ENCODE measurements at places on chromosomes 2 and 18.
A peak's percentile ranks its signal among the peaks of the same experiment; 100 is the strongest.

- DNase-seq: no peak
Observed at GRCh38 chr2:102057502-102058292, 65.9 kb downstream of the IL1R2 start.

DNA sequence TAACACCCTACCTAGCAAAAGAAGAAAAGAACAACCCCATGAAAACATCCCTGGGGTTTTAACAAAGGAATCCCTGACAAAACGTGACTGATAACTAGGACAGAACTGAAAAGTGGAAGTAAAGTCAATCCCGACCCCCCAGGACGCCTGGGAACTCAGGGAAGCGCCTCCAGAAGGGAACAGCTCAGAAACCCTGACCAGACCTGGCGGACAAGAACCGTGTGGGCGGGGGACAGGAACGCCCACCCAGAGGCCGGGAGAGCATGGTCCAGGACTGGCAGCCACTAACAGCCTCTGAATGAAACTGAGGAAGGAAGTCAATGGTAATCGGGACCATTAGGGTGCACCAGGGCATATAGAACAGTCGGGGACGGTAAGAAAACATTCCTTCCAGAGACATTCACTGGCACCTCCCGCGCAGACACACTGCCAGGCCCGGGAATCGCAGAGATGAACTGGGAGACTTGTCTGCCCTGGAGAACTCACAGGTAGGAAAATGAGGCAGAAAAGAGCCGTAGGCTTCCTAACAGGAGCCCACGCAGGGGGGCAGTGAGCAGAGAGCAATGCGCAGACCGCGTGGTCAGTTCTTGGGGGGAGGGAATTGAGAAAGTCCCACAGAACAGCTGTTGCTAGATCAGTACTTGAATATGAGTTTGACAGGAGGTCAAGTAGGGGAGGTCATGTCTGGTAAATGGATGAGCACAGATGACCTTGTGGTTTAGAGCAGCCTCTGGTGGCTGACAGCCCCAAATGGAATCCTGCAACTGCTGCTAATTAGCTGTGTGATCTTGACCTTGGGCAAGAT lies 1.3 kb upstream of the TBC1D8 start:
- peak; percentile 61 for DNase-seq

DNA sequence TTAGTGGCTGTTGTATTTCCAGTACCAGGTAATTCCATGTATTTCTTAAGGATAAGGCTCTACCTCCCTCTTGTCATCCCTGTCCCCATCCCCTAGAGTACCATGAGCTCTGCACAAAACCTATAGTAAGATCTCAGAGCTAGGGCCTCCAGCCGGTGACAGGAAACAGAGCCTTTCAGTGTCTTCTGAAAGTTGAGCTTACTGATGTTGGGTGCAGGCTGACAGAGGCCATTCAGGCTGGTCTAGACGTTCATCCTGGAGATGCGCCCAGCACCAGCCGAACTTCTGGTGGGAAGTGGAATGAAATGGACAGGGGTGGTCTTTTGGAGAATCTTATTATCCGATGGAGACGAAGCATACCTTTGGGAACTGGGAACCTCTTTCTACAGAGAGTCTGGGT lies 16.7 kb upstream of the LYPD6B start:
- DNase-seq: no peak

- DNase-seq: no peak
Observed at GRCh38 chr2:74708296-74708695, 54.2 kb downstream of the SEMA4F start.

DNA sequence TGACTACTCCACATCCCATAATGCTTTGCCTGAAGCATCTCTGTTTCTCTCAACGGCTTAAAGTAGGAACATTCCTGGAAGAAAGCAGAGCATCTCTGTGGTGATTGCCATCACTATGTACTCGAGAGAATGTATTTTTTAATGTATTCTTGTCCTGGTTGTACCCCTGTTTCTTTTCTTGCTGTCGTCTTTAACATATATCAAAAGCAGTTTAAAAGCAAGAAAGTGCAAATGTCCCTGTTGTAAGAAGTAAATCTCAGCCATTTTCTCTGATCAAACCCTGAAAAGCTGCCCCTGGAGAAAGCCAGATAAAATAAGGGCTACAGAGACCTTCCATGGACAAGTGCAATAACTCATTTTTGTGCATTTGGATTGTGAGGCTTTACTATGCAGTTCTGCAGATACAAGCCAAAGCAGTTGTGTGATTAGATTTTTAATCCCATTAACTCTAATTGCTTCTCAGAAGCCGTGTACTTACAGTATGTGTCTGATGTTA lies 70.8 kb downstream of the XIRP2 start:
- no peak for DNase-seq

DNA sequence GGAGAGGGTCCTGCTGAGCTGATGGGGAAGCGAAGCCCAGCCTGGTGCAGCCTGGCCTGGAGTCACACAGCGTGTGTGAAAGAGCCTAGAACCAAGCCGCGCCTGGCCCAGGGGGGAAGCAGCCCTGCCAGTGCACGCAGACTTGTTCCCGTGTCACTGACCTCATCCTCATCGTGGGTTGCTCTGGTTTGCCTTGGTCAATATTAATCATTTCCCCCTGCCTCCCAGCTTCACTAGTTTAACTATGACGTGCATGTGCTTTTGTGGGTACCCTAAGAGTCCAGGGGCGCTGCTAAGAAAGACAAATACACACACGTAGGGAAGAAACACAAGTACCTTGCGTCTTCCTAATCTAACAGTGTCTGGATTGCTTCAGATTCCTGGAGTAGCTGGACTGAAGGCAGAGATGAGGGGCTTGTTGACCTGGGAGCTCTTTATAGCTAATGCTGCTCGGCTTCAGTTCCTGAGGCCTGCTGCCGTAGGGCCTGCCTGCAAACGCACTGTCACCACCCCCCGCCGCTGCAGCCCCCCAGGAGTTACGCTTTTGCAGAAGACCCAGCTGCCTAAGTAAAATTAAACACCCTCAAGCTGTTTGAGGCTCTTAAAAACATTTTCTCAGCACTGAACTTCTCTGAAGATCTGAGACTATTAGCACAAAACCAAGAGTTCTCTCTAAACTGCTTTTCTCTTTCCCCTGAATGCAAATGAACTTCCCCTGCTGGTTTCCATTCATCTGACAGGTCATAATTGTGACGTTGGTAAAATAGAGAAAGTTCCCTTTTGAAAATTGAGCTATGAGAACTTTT lies 159.2 kb downstream of the FAM210A start:
- DNase-seq: peak; percentile 19

DNA sequence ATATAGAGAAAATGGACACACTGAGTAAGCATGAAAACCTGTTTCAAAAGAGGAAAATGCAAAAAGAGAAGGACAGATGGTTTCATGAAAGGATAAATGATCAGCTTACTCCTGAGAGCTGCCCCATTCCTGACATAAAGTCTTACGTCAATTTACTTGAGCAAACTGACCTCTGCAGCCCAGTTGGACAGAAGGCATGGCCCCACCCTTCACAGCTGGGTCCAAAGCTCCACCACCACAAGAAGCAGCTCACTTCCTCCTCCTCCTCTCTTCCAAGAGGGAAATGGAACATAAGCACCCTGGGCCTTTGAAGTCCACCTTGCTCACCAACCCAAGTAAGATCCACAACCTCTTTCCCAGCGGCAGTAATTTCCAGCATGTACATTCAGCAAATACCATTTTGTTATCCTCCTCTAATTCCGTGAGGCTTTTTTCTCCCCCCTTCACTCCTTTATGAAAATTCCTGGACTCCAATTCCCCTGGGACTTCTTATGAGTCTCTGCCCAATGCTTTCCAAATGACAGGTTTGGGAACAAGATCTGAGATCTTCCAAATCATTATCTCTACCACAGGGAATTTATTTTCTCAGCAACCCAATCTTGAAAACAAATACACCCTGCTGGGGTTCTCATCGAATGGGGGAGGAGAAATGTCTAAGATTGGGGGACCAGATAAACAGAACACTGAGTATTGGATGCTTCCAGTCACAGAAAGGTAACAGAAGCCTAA lies 10.1 kb downstream of the COL4A4 start:
- no peak for DNase-seq

- DNase-seq: peak; percentile 58
Observed at GRCh38 chr2:45241061-45241561, 231.9 kb upstream of the SIX2 start.

GRCh38 chr18:50194631-50195532 lies at the start of gene MYO5B:
TSS of gene MYO5B (minus strand) at chr18:50195147. CDS start at chr18:50194793, 354 bp downstream.
- DNase-seq: peak; percentile 5

- no peak for DNase-seq
Observed at GRCh38 chr18:41752826-41753225, 202.2 kb upstream of the PIK3C3 start.

Measured in GM23248 (cell line).